ENCODE measurements at places on chromosomes 1 and 21. TPM values are rescaled to one million over a fixed set of nuclear protein-coding genes. Genes with fewer than 3 reads are reported as not detected.

Gene FAM72A
- 10.6 TPM for total RNA-seq

Gene MFSD2A
- total RNA-seq, result 7.0 TPM

Gene KDF1
- 0.21 TPM for total RNA-seq

Gene GNG12
- 61.0 TPM for total RNA-seq

Gene SELENBP1
- total RNA-seq, result 7.5 TPM

Gene AHDC1
- 18.0 TPM for total RNA-seq

Gene NPPB
- total RNA-seq, result not detected

Gene C4BPB
- total RNA-seq, result 2.2 TPM

Gene KLHDC8A
- 0.75 TPM for total RNA-seq

Gene SPRR2G
- not detected for total RNA-seq

Gene NIBAN1
- total RNA-seq, result 0.81 TPM

Gene LYPD8
- total RNA-seq, result 0.20 TPM

All from A549 treated with Hydrocortisone at 1 μM for 4 hours (cell line).